ENCODE measurements at places on chromosomes 5 and 9.

- no peak for DNase-seq
Measured at GRCh38 chr9:124735121-124735520, 36.0 kb downstream of the NR6A1 start.

GRCh38 chr5:171771856-171772255 is 13.8 kb upstream of the SMIM23 start:
- no peak for DNase-seq

GRCh38 chr9:122814545-122814944 is 13.8 kb downstream of the PDCL start:
- no peak for DNase-seq

DNA sequence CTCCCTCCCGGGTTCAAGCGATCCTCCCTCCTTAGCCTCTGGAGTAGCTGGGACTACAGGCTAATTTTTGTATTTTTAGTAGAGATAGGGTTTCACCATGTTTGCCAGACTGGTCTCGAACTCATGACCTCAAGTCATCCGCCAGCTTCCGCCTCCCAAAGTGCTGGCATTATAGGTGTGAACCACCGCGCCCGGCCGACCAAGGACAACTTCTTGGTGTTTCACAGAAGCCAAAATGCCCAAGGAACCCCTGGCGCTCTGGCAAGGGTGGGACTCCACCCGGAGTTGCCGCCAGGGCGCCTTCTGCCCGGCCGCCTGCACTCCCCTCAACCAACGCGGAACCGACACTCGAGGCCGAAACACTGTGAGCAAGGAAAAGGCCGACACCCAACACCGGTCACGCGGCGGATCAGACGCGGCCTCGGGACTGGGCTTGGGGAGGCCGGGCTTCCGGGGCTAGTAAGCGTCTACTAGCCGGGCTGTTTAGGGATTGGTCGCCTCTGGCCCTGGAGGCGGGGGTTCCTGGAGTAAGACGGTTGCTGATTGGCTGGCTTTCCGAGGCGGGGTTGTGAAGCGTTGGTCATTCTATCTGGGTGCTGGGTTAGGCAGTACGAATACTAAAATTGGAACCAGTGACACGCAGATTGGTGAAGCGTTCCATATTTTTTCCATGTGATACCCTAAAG is 7.7 kb upstream of the CFAP157 start:
- peak; percentile 95 for DNase-seq

DNA sequence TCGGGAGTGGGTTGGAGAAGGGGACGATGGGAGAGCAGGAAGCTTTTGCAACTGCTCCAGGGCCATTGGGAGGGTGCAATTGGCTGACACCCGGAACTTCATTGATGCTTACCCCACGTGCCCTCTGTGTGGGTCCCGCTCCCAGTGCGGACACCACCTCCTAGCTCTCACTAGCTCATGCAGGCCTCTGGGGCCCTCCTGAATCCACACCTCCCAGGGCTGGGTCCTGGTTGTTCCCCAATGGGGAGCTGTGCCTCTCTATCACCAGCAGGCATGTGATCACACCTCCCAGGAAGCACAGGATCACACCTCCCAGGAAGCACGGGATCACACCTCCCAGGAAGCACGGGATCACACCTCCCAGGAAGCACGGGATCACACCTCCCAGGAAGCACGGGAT is 32.1 kb upstream of the FCN2 start:
- DNase-seq, result no peak

GRCh38 chr5:177309351-177310191 is 2.1 kb downstream of the MXD3 start:
- DNase-seq, result peak; percentile 81

GRCh38 chr9:133360400-133361393 is 4.3 kb downstream of the SURF2 start:
- no peak for DNase-seq

GRCh38 chr5:3584724-3585531 is 10.7 kb upstream of the IRX1 start:
- DNase-seq, result no peak

- DNase-seq, result no peak
Measured at GRCh38 chr9:79656169-79656568, 84.4 kb downstream of the TLE4 start.

DNA sequence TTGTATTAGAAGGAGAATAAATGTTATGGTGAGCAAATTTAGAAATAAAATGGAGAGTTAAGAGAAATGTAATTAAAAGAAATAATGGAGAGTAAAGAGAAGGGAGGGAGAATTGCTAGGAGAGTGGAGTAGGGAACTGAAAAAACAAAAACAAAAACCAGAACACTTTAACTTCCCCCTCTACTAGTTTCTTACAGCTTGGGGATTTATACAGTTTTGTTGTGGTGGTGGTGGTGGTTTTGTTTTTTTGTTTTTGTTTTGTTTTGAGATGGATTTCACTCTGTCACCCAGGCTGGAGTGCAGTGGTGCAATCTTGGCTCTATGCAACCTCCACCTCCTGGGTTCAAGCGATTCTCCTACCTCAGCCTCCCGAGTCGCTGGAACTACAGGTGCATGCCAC is 322.4 kb downstream of the TMEM167A start:
- DNase-seq, result peak; percentile 21

Data from GM20000 (cell line).